Activated T-helper 2 cell treated with anti-CD3 and anti-CD28 coated beads, Interferon-gamma antibody, Interleukin-2, Interleukin-4, amounts not matched to agents 10 μg/mL and 5 μg/mL and 100 μg/mL, durations not matched to agents 14 hours and 24 hours and 36 hours (primary cell): ENCODE measurements at places on chromosomes 3 and 15. TPM values are rescaled to one million over a fixed set of nuclear protein-coding genes. Genes with fewer than 3 reads are reported as not detected.

CRABP1 gene
- 0.57 TPM in 1 of 2 replicates, not detected in the other for total RNA-seq

- no peak for DNase-seq
- H3K4me3 ChIP-seq, result no peak overlapping the region
- no peaks in the 10 kb centered on the region for H3K36me3 ChIP-seq
- H3K4me1 ChIP-seq, result no peaks in the 10 kb centered on the region
- no peaks in the 10 kb centered on the region for H3K27me3 ChIP-seq
Observed at GRCh38 chr3:88988906-88989305, 118.5 kb upstream of the EPHA3 start.

MUSTN1 gene
- total RNA-seq, result 1.9 and 2.6 TPM in 2 replicates

TMCO5A gene
- total RNA-seq, result not detected in 2 replicates

- no peaks in the 10 kb centered on the region for H3K36me3 ChIP-seq
- peaks cover 7% of the 10 kb centered on the region for H3K27me3 ChIP-seq
- DNase-seq, result peak; percentile 6
- H3K27ac ChIP-seq, result no peak overlapping the region
- peaks cover 27% of the 10 kb centered on the region for H3K4me1 ChIP-seq
Observed at GRCh38 chr3:39191773-39192172, 622 bp downstream of the XIRP1 start.

DNA sequence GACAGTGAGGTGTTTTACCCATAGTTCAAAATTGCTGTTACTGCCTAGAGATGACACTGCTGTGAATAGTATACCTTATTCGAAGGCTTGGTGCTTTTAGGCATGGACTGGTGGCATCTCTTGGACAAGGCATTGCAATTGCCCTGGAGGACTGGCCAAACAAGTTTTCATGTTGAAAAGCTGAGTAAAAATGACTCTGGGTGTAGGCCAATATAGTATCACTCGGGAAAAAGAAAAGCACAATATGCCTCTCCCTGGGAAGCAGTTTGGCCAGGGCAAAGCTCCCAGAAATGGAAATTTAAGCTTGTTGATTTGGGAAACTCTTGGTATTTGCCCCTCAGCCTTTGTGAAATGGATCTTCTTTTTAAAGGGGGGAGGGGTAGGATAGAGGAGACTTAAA lies 54.8 kb downstream of the ZNF609 start:
- H3K27me3 ChIP-seq, result no peaks in the 10 kb centered on the region
- peaks cover 39% of the 10 kb centered on the region for H3K36me3 ChIP-seq
- H3K27ac ChIP-seq, result no peak overlapping the region
- H3K4me1 ChIP-seq, result peaks cover 47% of the 10 kb centered on the region
- no peak overlapping the region for H3K4me3 ChIP-seq

DNA sequence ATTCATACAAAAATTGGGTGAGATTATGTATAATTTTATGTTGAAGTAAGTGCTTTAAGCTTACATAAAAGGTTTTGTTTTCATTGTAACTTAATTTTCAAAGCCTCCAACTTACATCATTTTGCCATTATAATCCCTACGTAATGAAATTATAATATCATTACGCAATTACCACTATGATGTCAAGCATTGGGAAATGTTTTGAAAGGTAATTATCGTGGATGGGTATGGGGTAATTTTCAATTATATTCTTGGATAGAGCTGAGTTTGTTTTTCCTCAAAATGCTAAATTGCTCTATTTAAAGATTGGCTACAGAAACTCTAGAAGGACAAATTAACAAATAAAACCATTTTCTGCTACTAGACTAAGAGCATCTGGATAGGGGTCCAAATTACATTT lies 80.2 kb upstream of the FAM3D start:
- H3K27me3 ChIP-seq, result peaks cover 6% of the 10 kb centered on the region
- H3K4me1 ChIP-seq, result no peaks in the 10 kb centered on the region
- no peak overlapping the region for H3K27ac ChIP-seq
- no peak for DNase-seq
- no peaks in the 10 kb centered on the region for H3K36me3 ChIP-seq

DNA sequence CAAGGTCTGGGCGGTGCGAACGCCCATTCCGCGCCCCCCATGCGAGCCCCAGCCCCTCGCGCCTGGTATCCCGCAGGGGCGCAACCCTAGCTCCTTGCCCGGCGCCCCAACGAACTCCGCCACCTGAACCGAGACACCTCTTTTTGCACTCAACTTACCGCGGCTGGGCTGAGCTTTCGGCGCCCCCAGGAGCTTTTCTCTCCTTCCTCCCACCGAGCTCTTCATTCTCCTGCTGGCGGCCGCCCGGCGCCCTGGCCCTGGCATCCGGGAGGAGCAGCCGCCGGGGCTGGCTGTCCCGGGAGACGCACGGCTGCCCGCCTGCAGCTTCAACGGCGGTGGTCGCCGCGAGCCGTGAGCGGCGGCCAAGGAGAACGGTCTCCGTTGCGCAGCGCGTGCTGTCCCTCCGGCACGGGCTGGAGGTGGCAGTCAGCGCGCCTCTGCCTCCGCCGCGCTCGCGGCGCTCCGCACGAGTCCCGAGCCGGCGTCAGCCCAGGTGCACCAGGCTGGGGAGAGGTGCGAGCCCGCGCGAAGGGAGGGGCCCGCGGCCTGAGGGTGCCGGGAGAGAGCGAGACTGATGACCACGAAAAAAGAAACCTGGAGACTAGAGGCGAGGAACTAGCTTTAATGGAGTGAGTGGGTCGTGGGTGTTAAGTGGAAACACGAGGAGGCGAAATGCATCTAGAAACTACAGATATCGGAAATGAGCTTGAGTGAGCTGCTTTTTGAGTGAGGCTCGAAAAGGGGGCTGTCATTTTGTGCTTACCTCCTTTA lies 621.5 kb upstream of the ZNF385D start:
- no peaks in the 10 kb centered on the region for H3K36me3 ChIP-seq
- peaks cover 19% of the 10 kb centered on the region for H3K27me3 ChIP-seq
- no peak overlapping the region for H3K4me3 ChIP-seq
- no peak for DNase-seq

DUOXA2 gene
- total RNA-seq, result not detected in 2 replicates

DNA sequence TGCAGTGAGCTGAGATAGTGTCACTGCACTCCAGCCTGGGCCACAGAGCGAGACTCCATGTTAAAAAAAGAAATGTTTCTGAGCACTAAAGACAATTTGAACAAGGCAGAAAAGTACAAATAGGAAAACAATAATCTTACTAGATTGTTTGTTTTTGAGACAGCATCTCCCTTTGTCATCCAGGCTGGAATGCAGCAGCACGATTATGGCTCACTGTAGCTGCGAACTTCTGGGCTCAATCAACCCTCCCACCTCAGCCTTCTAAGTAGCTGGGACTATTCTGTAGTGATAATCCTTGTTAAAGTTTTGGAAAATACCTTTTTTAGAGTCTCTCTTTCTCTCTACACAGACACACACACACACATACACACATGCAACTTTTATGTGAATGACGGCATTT lies 107.1 kb downstream of the LPP start:
- no peaks in the 10 kb centered on the region for H3K27me3 ChIP-seq
- peaks cover 11% of the 10 kb centered on the region for H3K36me3 ChIP-seq
- DNase-seq, result no peak
- no peak overlapping the region for H3K27ac ChIP-seq
- peaks cover 30% of the 10 kb centered on the region for H3K4me1 ChIP-seq

DNA sequence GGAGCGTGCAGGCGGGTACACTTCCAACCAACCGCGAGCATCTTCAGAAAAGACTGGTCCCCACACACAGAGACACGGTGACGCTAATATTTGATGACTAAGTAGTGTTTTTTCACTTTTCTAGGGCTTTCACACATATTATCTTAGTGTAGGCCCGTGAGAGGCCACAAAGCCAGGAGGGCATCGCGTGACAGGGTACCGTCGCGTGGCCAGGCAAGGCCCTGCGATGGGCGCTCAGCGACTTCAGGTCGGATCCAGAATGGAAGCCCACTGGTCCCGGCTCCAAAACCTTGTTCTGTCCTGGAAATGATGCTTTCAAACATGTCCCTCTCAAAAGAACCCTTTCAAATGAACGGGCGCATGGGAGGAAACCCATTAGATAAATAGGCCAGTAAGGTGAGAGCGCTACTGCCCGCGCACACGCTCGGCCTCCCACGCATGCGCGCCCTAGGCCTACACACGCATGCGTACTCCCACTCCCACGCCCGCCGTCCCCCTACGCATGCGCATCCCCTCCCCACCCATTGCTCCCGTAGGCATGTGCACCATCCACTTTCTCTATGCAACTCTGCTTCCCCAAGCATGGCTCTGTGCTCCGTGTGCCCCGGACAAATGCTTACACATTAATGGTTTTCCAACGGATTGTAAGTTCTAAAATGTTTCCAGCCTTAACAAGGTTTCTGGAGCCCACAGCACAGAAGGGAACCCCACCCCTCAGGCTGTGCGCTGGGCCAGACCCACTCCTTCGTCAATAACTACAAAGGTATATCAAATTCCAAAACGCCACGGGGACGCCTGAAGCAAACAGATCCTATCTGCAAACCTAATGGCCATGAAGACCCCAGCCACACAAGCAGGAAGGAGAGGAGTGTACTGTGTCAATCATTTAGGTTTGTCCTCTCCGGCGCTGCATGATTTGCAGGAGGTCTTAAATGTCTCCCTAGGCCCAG lies 72.1 kb downstream of the OCA2 start:
- DNase-seq, result no peak
- H3K4me3 ChIP-seq, result no peak overlapping the region
- H3K27me3 ChIP-seq, result no peaks in the 10 kb centered on the region

GRCh38 chr3:152779653-152780052 lies 55.3 kb upstream of the P2RY1 start:
- no peaks in the 10 kb centered on the region for H3K27me3 ChIP-seq
- H3K4me3 ChIP-seq, result no peak overlapping the region
- DNase-seq, result no peak
- no peaks in the 10 kb centered on the region for H3K4me1 ChIP-seq
- H3K36me3 ChIP-seq, result no peaks in the 10 kb centered on the region

DNA sequence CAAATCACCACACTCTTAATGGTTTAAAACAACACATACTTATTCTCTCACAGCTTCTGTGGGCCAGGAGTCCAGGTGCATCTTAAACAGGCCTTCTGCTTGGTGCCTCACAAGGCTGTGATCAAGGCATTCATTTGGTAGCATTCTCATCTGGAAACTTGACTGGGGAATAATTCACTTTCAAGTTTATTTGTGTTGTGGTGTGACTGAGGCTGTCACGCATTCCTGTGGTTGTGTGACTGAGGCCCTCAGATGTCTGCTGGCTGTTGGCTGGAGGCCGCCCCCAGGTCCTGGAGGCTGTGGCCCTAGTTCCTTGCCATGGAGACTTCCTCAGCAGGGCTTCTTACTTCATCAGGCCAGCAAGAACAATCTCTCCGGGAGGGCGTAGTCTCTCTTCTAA lies 16.9 kb upstream of the FAM3D start:
- DNase-seq, result no peak
- H3K27ac ChIP-seq, result no peak overlapping the region
- peaks cover 3% of the 10 kb centered on the region for H3K27me3 ChIP-seq

KNG1 gene
- not detected in 2 replicates for total RNA-seq
